ENCODE measurements at places on chromosomes 2 and 18.

GRCh38 chr2:64323197-64323596 is 130.8 kb upstream of the LGALSL start:
- DNase-seq, result no peak

DNA sequence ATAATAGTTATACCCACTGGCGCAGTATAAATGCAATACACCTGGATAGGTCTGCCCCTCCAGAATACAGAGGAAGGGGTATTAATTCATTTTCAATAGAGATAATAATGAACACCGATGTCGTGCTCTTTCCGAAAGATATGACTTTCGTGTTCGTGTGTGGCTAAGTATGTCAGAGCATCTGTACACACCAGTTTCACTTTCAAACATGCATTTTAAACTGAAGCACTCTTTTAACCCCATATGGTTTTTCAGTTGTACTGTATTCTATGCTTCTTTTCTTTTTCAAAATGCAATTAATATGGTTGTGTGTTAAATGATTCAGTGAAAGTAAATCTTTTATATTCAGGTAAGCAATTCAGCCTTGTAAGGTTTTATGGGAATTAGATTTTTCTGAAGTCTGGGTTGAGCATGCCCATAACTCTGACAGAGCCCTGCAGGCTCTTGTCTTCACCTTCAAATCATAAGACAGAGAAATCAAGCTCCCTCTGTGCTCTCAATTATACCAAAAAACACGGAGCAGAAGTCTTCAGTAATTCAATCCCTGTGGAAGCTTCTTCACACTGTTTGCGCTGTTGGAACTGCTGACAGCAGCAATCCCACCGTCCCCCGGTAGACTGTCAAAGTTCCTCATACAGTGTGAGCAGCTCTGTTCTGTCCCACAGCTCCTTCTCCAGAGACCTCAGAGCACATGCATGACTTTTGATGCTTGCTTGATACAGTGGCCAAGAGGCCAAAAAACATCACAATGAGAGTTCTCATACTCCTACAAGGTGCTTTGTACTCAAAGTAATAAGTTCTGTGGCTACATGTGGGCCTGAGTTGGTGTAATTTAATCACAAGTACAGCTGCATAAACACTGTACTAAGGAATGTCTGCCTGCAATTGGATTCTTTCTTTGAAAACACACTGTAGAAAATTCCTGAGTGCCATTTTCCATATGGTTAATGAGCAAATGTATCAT is 186.8 kb downstream of the ZNF521 start:
- no peak for DNase-seq

GRCh38 chr2:213733893-213734292 is 449.6 kb downstream of the SPAG16 start:
- DNase-seq, result no peak

DNA sequence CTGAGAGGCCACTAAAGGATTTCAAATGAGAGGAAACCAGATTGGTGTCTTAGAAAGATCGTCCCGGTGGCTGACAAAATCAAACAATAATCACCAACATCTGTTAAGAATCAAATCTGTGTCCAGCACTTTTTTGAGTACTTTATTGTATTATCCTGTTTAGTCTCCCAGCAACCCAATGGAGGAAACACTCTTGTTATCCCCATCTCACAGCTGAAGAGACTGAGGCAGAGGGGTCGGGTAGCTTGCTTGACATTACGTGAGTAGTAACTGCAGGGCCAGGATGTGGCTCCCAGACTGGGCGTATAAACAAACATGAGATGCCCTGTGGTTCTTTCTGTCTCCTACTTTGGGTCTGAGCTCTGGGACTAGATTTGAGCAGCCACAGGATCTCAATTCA is 76.0 kb downstream of the KLHL29 start:
- DNase-seq, result no peak

GRCh38 chr2:5287558-5288334 is 404.4 kb upstream of the SOX11 start:
- DNase-seq, result no peak

GRCh38 chr2:22623620-22624019 is 761.4 kb upstream of the KLHL29 start:
- no peak for DNase-seq

DNA sequence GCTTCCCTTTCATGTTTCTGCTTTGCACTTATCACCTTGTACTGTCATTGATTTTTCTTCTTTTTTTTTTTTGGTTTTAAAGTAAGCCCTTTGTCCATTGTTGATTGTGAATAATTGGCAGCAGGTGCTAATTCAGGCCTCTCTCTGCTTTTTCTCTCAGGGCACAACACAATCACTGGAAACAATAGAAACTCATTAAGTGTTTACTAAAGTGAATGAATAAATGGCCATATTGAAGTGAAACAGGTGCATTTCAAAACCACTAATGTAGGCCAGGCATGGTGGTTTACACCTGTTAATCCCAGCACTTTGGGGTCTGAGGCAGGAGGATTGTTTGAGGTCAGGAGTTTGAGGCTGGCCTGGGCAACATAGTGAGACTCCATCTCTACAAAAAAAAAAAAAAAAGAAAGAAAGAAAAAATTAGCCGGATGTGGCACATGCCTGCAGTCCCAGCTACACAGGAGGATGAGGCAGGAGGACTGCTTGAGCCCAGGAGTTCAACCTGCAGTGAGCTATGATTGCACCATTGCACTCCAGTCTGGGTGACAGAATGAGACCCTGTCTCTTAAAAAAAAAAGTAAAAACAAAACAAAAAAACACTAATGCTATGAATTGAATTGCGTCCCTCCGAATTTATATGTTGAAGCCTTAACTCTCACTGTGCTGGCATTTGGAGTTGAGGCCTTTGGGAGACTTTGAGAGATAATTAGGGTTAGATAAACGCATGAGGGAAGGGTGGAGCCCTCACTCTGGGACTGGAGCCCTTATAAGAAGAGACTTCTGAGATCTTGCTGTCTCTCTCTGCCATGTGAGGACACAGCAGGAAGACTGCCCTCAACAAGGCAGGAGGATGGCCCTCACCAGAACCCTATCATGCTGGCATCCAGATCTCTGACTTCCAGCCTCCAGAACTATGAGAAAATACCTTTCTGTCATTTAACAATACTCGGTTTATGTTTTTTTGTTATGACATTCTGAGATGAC is 19.9 kb downstream of the SLC38A11 start:
- DNase-seq, result no peak

- no peak for DNase-seq
Measured at GRCh38 chr2:98891591-98891990, 44.4 kb downstream of the CRACDL start.

GRCh38 chr18:76491473-76491775 is 3.6 kb downstream of the ZNF516 start:
- DNase-seq, result no peak

- DNase-seq, result no peak
Measured at GRCh38 chr18:36189486-36189885, 2.2 kb downstream of the MOCOS start.

Data from cortex of kidney (tissue), 1 donor.